AG20443 (cell line): ENCODE measurements at places on chromosomes 4 and X.

GRCh38 chrX:129433945-129434344 is 89.3 kb downstream of the SMARCA1 start:
- no peak for DNase-seq

GRCh38 chr4:40916880-40917279 is 167.1 kb downstream of the NSUN7 start:
- peak; percentile 37 for DNase-seq

DNA sequence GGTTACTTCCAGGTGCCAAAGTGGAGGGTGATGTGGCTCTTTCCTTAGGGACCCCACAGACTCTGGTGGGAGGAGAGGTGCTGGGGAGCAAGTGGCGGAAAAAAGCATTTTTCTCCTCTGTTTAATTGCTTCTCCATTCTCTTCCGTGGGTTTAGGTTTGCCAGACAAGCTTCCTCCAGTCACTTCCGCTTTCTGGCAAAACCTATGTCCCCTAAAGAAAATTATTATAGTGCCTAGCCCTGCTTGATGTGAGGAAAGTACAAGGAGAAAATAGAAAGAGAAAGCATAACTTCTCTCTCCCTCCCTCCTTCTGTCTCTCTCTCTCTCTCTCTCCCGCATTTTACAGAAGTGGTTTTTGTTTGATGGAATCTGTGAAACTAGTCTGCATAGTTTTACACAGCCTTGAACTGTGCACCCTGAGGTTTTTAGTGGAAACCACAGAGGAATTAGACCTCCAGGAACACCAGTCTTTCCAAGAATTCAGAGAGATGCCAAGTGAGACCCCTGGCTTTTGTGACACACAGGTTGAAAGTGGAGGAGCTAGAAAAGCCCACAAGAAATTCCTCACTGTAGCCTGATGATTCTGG is 231.1 kb upstream of the ANXA3 start:
- no peak for DNase-seq

DNA sequence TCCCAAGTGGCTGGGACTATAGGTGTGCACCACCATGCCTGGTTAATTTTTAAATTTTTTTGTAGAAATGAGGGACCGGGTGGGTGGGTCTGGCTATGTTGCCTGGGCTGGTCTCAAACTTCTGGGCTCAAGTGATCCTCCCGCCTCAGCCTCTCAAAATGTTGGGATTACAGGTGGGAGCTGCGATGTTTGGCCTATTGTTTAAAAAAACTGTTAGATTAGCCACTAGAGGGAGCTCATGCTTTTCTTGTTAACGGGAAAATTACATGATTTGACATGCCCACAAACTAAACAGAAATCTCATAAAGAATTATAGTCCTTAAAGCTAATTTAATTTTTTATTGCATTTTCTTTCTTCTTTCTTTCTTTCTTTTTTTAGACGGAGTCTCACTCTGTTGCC is 5.0 kb upstream of the SDAD1 start:
- peak; percentile 53 for DNase-seq

DNA sequence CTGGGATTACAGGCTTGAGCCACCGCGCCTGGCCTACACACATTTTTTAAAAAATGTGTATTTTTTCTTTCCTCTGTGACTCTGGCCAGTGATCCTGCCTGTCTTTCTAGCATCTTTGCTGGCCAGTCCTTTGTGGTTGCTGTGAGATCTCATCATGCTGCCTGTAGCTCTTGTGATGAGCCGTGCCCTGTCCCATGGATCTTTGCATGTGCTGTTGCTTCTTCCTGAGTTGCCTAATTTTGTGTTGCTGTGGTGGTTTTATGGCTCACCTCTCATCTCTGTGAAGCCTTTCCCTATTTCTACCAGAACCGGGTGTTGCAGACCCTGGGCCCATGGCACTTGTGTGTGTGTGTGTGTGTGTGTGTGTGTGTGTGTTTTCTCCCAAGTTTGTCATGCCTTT is 8.3 kb downstream of the NSD2 start:
- no peak for DNase-seq

GRCh38 chr4:2261853-2262144 is at the start of gene MXD4:
MXD4 (minus strand) TSS chr4:2262109; CDS start chr4:2261980, 129 bp downstream.
- no peak for DNase-seq
